ENCODE measurements at places on chromosomes 7 and 10. TPM values are rescaled to one million over a fixed set of nuclear protein-coding genes. Genes with fewer than 3 reads are reported as not detected.

GRCh38 chr10:103295374-103296015 is 18.6 kb downstream of the INA start:
- no peak for DNase-seq

DNA sequence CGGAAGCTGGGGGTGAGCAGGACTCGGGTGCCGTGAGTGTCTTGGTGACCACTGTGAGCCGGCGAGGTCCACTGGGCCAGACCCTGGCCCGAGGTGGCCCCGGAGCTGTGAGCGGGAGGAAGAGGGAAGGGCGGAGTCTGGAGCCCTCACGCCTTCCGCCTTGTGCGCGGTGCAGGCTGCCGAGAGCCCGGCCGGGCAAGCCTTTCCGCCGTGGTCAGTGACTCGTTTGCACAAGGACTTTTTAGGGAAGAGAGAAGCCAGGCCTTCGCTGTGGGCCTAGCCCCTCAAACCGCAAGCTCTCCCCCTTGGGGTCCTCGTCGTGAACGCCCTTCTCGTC is 40.9 kb upstream of the ZNF32 start:
- no peak for DNase-seq

Gene ENKUR
- total RNA-seq: 0.95 TPM

Gene AMZ1
- total RNA-seq: 0.11 TPM

Gene TMEM270
- not detected for total RNA-seq
